Activated CD4-positive, alpha-beta T cell treated with anti-CD3 and anti-CD28 coated beads, Interleukin-2, amount 50 U/mL, for 24 hours (primary cell): ENCODE measurements at places on chromosomes 5 and 9.

DNA sequence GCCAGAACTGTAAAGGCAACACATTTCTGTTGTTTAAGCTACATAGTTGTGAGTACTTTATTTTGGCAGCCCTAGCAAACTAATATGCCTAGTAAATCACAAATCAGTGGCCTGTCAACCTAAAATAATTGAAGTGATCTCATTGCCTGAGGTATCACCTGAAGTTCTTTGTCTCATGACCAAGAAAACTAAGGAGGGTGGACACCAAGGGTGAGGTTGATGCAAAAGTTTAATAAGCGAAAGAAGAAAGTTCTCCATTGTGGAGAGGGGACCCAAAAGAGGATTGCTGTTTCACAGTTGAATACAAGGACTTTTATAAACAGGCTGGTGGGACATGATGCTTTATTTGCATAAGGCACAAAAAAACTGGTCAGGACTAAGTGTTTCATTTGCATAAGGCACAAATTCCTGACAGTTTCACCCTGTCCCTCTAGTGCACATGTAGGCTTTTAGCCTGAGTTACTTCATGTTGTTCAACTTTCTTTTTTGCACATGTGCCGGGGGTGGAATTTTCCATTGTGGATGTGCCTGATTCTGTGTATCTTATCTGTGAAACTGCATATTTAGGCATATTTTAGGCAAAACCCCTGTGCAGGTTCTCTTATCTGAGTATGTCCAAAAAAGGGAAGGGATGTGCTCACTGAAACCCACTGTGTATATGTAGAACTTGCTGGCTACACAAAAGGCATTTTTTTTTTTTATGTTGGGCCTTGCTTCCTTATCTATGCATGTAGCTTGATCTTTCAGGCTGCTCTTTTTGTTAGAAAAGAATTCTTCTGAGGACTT, 108.6 kb upstream of the RAI14 start:
- no peak for DNase-seq

DNA sequence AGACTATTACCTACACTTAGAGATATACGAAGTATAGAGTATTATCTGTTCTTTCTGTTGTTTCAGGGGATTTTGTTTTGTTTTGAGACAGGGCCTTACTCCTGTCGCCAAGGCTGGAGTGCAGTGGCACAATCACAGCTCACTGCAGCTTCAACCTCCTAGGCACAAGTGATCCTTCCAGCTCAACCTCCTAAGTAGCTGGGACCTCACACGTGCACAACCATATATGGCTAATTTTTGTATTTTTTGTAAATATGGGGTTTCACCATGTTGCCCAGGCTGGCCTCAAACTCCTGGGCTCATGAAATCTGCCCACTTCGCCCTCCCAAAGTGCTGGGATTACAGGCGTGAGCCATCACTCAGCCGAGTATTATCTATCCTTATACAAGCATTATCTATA, 45.9 kb downstream of the SUSD1 start:
- no peak for DNase-seq

- no peak for DNase-seq
Measured at GRCh38 chr9:86792136-86792535, 155.2 kb downstream of the GAS1 start.

DNA sequence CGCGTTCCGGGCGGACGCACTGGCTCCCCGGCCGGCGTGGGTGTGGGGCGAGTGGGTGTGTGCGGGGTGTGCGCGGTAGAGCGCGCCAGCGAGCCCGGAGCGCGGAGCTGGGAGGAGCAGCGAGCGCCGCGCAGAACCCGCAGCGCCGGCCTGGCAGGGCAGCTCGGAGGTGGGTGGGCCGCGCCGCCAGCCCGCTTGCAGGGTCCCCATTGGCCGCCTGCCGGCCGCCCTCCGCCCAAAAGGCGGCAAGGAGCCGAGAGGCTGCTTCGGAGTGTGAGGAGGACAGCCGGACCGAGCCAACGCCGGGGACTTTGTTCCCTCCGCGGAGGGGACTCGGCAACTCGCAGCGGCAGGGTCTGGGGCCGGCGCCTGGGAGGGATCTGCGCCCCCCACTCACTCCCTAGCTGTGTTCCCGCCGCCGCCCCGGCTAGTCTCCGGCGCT, at the start of gene DAPK1:
TSS of gene DAPK1 (plus strand) at position 264 of the 442 bp plus-strand sequence. CDS start 1,211 bp downstream, outside the sequence.
- no peak for DNase-seq

GRCh38 chr5:57834829-57835608, 352.4 kb upstream of the ACTBL2 start:
- no peak for DNase-seq
